Fibroblast of skin of back (primary cell): ENCODE measurements at places on chromosomes 12 and 14.
A peak's percentile ranks its signal among the peaks of the same experiment; 100 is the strongest.

- peak; percentile 2 for DNase-seq
Measured at GRCh38 chr14:59919570-59920377, at the start of gene LRRC9. Gene LRRC9, plus strand, starts transcription at chr14:59920144.

GRCh38 chr12:24191117-24191516, 241.6 kb upstream of the SOX5 start:
- no peak for DNase-seq

DNA sequence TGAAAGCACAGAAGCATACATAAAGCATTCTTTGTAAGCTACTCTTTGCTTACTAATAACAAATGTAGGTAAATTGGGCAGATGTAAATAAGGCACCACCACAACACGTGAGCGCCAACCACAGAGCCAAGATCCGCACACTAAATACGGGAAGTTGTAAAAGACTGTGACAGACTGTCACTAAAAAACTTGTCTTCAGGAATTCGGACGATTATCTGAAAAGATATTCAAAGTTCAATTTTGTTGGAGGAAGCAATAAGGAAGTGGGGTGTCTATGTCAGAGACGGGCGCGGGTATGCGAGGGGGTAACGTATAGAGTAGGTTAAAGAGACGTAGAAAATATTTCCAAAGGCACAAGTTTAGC, 1.5 kb upstream of the HSP90B1 start:
- no peak for DNase-seq

GRCh38 chr14:24110060-24110459, 4.5 kb upstream of the DCAF11 start:
- DNase-seq = no peak

DNA sequence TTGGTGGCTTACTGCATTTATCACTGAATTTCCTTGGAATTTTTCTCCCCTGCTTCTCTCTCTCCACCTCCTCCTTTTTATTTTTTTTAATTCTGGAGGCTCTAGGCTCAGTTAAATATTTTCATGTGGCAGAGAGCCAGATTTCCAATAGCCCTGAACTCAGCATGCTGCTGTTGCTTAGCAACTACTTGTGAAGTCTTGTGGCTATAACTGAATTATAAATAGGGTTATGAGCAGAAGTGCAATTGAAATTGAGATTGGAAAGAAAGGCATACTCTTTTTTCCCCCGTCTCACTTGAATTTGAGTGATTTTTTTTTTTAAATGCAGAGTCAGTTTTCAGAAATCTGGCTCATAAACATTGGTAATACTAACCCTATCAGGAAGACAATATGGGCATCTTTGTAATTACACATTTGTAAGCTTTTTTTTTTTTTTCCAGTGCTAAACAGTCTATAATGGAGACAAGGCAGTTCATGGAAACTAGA, 38.3 kb downstream of the ATF7IP start:
- DNase-seq = peak; percentile 89
